AG09309 (cell line): ENCODE measurements at places on chromosomes 2 and 18.

DNA sequence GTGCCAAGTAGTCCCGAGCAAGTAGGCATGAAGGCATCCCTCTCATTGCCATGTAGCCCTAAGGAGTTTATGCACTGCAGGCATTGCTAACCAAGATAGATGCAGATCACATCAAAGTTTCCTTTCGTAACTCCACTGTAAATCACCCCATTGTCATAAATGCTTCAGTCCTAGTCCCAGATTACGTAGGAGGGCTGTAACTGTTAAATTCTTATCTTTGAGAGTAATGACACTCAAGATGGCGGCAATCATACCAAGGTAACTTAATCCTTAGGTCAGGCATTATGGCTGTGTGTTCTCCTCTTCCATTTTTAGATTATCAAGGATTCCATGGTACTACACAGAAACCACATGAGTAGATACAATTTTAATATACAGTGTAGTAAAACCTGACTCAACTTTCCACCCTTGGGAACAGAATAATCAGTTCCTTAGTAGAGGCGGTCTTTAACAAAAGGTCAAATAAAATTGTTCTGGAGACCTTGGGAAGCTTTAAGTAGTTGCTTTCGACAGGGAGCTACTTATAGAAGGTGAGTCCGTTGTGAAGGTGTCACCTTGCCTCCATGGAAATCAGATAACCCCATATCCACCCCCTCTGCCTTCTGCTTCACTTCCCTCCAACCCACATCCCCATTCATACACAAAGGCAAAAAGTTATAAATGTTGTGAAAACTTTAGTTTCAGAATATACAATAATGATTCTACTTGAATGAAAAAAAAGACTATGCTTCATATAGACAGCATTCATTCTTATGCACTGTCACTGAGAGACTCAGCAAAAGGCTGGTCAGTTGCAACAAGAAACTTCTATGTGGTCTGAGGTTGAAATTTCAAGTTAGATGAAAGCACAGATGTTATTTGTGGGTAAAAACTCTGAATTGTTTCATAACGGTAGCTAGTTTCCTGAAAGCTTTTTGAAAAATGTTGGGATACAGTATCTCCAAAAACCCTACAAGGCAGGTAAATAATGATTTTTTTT is 64.8 kb upstream of the GALNT5 start:
- no peak for DNase-seq

GRCh38 chr18:61860302-61860701 is 32.5 kb downstream of the RNF152 start:
- DNase-seq = no peak

GRCh38 chr2:212669761-212670160 is 131.2 kb upstream of the ERBB4 start:
- DNase-seq = no peak

DNA sequence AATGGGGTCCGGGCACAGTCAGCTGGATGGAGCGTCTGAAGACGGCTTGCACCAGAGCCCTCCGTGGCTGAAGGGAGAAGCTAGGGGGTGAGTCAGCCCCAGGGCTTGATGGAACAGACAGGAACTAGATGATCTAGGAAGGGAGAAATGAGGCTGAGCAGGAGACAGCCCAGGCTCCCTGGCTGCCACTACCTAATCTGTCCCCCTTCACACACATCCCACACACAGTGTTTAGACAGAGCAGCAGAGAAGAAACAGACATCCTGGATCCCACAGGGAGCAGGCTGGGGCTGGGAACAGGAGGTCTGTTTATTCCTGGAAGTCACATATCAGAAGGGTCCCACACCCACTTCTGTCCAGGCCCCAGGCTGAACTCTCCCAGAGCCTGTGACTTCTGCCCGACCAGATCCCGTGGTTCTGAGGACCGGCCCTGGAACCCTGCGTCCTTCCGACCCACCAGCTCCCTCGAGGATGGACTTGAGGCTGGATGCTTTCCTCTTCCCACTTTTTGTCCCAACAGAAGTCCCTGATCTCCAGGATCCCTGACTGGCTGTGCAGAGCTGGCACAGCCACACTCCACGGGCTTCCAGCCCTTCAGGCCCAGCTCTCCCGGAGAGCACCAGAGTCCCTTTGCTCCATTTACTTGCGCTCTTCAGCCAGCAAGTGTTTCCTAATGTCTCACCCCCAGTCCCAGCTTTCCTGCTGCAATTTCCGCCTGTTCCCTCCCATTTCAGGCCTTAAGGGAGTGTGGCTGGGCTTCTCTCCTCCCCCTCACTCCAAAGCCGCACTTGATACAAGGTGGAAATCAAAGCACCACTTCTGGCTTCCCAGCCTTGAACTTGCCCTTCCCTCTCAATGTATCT is 1.5 kb upstream of the GPBAR1 start:
- peak; percentile 40 for DNase-seq

DNA sequence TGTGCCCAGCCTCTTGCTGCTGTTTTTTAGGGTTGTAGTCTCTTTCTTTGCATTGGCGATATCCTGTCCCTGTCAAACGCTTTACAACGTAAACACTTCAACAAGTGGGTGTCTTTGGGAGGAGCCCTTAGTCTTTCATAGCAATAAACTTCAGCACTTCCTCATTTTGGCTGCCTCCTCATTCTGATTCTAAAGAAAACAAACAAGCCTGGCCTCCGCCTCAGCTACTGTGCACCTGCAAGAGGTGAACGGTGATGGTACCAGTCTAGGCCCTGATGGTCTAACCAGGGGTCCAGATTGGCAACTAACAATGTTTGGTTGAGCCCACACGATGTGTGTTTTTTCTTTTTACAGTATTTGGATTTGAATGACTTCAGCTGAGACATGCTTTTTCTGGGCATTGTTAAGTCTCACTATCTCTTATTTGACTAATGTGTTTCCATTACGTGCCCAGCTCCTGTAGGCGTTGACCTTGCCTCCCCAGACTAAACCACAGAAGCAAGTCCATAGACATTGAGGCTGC is 53.2 kb upstream of the CUL3 start:
- no peak for DNase-seq

GRCh38 chr18:686339-687111 is 25.9 kb downstream of the ENOSF1 start:
- no peak for DNase-seq

GRCh38 chr2:236341721-236342120 is 77.5 kb upstream of the ASB18 start:
- DNase-seq = no peak

DNA sequence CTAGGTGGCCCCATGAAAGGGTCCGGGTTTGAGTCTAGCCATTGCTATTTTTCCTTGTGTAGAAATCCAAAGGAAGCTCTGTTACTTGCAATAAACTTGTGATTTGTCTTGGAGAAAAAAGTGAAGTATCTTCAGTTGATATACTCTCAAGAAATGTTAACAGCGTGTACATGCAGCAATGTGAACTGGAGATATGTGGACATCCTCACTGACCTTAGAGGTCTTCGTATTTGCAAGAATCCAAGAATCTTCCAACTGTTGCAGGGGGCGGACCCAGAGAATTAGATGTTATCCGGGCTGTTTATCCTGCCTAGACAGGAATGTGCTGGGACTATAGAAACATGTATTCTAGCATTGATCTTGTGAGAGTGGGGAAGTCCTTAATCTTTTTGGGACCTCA is 187.6 kb downstream of the KCNS3 start:
- DNase-seq = no peak

DNA sequence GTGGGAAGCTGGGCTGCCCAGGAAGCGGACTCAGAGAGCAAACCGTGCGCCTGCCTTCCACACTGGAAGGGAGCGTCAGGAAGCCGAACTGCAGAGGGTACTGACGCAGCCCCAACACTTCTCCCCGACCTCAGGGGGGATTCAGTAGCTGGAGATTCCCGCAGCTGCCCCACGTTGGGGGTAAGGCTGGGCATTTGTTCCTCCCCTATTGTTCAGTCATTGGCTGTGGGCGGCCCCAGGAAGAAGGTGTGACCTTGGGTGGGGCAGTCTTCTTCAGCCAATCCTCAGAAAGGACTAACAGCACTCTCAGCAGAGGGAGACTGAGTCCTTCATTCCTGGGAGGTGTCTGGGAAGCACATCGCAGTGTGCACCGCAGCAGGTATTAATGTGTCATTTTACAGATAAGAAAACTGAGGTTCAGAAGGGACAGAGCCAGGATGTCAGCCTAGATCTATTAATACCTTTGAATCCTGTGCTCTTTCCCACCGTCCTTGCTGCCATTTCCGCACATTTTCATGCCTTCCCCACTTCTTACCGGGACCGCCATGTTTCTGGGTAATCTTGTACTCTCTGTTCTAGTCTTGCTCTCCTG is 12.1 kb upstream of the C18orf32 start:
- no peak for DNase-seq

DNA sequence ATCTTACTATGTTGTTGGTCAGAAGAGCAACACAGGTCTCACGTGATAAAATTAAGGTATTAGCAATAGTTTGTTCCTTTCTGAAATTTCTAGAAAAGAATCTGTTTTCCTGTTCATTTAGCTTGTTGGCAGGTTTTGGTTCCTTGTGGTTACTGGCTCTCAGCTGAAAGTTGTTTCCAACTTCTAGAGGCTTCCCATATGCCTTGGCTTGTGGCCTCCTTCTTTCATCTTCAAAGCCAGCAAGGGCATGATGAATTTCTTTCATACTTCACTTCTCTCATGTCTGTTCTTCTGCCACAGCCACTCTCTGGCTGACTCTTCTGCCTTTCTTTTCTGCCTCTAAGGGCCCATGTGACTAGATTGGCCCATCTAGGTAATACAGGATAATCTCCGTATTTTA is 193.7 kb downstream of the TRIB2 start:
- no peak for DNase-seq

DNA sequence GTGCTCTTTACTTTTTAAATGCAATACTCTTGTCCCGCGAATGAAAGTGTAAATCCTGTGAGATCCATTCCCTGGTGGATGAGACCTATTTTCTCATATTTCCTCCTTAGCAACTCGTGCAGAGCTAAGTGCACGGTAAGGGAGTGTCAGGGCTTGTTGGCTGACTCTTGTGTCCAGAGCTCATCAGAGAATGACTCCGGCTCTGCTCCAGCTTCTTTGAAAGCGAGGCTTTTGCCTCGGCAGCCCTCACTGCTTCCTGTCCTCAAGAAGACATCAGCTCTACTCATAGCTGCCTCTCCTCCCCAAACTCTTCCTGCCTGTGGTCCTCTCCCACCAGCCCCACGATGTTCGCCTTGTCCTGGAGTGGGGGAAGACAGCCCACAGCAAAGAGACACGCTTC is 70.7 kb downstream of the LIPG start:
- DNase-seq = no peak

DNA sequence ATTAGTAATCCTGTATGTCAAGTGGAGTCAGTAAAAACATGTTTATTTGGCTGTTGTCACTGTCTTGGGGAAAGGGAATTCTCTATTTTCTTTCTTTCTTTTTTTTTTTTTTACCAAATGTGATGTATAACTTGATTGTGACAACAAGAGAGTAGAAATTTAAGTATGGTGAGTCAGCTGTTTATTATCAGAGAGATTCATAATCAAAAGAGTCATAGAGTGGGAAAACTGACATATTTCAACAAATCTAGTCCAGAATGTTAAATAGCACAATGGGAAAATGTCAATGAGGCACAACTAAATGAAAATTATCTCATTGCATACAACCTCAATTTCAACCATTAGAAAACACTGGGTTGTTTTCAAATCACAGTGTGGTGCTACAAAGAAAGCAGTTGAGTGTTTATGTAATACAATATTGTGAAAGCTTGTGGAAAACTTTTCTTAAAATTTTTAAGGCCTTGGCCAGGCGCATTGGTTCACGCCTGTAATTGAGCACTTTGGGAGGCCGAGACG is 111.9 kb upstream of the DTNA start:
- DNase-seq = no peak

GRCh38 chr2:17000184-17000482 is 334.5 kb upstream of the CYRIA start:
- DNase-seq = no peak

DNA sequence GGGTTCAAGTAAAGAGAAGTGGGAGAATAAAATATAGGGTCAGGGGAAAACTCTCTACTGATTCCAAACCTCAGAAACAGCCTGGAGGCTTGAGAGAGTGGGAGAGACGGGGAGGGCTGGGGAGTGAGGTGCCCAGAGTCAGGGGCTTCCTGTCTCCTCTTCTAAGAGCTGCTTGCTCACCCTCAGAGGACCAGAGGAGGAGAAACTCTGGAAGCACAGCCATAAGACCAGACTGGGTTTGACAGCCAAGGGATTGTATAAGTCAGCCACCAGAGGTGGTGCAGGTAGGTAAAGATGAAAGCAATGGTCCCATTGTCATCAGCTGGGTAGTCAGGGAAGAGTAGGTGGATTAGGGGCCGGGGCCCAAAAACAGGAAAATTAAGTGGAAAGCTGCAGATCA is 259.4 kb downstream of the TNS1 start:
- no peak for DNase-seq

DNA sequence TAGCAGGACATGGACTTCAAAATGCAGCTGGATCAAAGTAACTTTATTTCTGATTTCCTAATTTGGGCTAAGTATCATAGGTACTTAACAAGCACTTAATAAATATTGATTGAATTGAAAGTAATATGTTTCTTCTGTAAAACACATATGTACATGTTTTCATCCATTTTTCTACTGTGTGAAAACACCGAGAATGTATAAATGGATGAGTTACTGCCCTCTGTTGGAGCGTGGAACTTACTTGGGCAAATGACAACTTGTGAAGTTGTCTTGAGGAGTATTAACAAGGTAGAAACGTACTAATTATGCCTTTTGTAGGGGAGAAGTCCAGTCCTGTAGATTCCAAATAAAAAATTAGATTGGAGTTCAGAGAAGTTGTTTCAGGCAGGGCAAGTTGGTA is 87.2 kb downstream of the PHLPP1 start:
- no peak for DNase-seq

DNA sequence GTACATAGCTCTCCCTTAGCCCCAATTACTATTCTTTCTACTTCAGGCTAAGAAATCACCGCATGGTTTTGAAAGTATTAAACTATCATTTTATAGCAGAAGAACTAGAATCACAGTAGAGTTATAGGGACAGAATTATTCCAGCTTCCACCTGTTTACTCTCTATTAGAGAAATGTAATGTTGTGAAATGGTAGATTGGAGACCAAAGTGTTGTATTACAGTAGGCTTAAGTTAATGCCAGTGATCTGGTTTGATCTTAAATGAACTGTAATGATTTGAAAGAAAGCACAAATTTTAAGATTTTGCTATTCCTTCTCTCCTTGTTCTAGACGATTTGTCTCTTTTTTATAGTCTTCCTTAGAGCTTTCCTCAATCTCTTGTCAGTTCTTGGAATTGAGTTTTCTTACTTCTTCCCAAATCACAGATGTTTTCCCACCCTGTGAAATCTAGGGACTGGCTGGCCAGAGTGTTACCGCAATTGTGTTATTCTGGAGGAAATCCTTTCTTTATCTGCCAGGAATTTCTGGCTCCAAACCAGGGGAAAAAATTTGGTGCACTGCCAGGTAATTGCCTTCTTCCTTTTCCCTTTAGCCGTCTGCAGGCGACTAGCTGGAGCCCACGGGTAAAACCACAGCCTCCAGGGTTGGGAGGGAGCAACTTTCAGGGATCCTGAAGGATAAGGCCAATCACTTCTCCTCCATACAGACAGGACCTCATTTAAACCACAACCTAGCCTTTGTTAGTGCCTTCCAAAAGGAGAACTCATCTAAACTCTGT is 51.7 kb downstream of the NOP58 start:
- DNase-seq = peak; percentile 77
